Left cardiac atrium (tissue), 4 donors: ENCODE measurements at places on chromosomes 12 and 14. TPM values are rescaled to one million over a fixed set of nuclear protein-coding genes. Genes with fewer than 3 reads are reported as not detected.

DNA sequence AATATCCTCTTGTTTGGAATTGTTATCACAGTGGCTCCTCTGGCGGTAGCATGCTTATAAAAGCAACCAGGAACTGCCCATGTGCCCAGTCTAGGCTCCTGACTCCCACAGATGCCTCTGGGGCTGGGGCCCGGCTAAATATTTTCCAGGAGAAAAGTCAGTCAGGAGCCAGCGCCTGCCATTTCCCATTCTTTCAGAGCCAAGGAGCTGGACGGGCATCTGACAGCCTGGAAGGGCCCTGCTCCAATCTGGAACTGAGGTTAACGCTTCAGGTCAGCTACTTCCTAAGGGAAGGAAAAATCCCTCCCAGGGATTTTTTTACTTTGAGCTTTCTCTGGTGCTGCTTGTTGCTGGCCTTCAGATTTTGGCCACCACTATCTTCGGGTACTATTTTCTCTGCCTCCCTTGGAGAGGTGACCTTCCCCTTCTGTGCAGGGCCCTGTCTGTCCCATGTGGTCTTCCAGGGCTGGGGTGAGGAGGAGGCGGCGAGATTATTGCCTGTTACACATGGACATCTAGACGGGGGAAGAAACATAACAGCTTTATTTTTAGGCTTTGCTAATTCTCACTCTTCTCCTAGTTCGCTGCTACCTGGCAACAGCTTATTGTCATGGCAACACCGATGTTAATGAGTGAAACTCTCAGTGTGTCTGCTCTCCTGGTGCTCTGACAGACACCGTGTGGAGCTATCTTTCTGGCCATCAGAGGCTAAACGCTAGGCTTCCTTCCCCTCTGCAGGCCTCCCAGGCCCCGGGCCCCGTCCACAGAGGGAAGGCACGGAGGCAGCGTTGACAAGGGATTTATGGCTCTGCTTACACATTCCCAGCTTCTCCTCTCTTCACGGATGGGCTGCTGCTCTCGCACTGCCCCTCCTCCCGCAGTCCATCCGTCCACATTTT is 160.4 kb downstream of the CACNA1C start:
- DNase-seq = no peak

DNA sequence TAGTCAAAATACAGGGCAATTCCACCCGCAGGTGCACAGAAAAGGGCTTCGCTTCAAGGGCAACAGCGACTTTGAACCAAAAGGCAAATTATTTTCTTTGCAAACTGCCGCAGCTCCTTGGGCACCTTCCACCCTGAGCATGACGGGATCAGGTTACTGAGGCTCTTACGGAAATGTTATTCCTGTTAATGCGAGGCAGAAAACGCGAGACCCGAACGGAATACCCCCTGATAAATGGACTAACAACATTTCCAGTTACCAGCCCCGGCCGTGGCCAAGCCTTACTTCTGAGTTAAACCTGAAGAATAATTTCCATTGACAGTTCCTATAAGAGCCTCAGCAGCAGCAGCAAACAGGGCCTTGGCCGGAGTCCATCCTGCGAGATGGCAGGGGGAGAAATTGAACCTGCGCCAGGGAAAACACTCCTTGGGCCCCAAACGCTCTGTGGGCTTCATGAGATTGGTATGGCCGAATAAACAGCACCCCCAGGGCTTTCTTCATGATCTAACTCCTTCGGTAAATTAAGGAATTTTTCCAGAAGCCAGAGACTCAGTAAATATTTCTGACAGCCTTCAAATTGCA is 70.0 kb upstream of the DICER1 start:
- DNase-seq = peak; percentile 39

DNA sequence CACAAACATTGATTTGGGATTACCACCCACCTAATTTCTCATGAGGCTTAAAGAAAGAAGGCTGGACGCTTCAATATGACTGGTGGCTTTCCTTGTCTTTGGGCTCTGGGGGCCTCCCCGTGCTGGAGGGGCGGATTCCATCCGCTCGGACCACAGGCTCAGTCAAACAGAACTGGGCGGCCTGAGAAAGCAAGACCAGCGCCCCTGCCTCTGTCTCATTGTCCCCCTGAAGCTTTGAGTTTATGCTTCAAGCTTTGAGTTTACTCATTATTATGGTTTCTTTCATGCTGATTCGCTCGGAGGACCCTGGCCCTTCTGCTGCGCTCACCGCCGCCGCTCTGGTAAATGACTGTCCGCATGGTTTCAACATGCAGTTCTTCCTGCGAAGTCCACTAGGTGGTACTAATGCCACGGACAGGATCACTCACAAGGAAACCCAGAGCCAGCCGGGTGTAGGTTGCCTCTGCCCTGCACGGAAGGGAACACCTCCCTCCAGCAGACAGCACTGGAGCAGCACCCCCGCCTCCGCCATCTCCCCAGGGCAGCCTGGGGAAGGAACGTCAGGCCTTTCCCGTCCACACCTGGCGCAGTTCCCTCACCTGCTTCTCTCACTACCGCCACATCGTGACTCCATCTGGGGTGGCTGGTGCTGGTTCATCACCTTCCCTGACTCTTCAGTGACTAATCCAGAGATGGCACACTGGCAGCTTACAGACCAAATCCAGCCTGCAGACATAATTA is 13.2 kb upstream of the TIGAR start:
- peak; percentile 66 for DNase-seq

DNA sequence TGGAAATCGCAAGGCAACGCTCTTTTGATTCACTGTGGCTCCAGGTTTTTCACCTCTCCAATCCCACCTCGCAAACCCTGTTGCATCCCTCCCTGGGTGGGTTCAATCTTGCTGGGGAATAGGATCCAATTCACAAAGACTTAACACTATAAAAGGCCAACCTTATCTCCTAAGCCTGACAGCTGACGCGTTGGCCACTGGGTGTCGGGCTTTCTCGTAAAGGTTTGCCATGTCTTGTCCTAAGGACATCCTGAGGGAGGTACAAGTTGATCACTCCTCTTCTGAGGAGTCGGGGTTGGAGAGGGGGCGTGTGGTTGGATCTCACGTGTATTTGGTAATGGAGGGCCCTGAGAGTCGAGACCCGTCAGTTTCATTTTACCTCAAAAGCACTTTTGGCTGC is 112.6 kb upstream of the FZD10 start:
- DNase-seq = no peak

DNA sequence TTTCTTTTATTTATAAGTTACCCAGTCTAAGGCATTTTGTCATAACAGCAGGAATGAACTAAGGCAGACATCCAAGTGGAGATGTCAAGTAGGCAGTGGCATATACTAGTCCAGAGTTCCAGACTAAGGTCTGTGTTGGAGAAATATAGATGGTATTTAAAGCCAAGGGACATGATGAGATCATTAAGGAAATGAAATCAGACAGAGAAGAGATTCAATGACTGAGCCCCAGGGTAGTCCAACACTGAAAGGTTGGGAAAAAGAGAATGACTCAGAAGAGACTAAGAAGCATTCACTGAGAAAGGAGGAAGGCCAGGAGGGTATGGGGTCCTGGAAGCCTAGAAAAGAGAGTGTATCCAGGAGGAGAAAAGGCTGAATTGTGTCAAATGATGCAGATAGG is 442.2 kb upstream of the CCDC196 start:
- no peak for DNase-seq

GRCh38 chr12:62291864-62292760 is 31.9 kb downstream of the USP15 start:
- DNase-seq = no peak

DNA sequence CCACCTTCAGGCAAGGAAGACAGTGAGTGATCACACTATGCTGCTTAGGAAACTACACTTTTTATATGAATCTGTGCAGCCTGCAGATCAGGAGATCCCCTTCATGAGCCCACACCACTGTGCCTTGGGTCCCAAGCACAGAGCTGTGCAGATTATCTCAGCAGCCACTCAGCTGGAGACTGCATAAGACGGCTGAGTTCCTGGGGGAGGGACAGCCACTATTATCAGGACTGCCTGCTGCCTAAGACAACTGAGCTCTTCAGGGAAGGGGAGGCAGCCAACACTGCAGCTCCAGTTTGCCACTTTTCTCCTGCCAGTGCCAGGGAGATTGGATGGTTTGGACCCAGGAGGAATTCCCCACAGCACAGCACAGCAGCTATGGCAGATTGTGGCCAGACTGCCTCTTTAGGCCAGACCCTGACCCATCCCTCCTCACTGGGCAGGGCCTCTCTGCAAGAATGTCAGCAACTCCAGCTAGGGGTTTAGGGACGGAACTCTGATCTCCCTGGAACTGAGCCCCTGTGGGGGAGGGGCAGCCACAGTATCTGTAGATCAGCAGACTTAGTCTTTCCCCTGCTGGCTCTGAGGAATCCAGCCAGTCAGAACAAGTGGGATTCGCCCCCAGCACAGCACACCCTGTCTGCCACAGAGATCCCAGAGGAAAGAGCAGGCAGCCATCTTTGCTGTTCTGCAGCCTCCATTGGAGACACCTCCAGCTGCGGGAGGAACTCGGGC is 141.3 kb downstream of the KLHL28 start:
- DNase-seq = no peak

DNA sequence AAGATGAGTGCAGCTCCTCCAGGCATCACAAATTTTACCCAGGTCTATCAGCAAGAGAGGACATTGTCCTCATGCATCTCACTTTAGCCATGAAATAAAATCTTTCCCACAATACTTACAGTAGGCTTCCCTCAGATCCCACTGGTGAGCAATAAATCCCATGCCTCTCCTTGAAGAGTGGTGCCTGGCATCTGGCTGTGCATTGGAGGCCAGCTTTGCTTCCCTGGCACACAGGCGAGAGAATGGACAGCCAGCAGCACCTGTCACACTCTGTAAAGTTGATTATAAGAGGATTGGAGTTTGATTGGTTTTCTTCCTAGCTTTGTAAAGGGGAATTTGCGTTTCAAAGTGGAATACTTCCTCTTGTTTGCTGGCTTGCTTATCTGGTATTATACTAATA is 1153.9 kb downstream of the AACS start:
- DNase-seq = no peak

DNA sequence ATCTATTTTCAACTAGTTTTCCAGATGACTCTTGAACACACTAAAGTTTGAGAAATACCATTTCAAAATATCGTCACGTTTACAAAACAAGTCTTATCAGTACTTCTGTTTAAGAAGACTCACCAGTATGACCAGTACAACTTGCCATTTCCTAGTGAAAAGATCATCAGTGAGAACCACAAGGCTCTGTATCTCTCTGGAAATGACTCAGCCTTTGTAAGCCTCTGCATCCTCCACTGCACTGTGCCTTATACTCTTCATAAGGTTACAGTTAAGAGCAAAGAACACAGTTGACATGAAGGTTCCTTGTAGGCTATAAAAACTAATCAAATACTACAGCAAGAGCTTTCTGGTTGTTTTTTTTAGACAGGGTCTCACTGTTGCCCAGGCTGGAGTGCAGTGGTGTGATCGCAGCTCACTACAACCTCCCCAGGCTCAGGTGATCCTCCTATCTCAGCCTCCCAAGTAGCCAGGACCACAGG is 5.7 kb upstream of the VTI1B start:
- DNase-seq = no peak

- DNase-seq = no peak
Observed at GRCh38 chr14:77302926-77303325, 17.8 kb downstream of the POMT2 start.

DNA sequence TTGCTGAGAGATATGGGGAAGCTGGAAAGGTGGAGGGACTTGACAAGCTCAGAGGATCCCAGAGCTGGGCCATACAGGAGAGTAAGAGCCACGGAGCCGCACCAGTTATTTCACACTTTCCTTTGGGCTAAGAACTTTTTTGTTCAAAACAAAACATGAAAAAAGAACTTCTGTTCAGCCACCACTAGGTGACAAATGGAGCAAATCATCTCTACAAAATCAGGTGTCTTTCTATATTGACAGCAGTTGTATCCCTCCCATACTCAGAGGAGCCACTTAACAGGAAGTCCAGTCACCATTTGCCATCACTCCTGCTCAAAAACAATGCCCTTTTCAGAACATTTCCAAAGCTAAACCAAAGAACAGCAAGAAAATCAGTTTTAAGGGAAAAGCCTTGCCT is 70.3 kb upstream of the DBX2 start:
- no peak for DNase-seq

DNA sequence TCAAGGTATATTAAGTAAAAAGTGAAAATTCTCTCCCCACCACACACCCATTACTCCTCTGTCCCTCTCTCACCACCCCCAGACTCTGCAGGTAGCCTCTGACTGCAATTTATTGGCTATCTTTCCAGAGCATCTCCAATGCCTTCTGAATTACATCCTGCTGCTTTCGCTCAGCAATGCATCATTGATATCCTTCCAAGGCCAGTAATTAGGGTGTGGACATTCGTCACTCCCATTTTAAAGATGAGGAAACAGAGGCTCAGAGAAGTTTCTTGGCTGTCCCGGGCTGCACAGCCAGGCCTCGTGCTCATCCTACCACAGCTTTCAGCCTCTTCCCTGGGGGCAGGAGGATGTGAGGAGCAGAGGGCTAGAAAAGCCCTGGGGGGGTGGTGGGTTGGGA is 23.6 kb upstream of the PGF start:
- no peak for DNase-seq

GRCh38 chr12:93860668-93861373 is 183.6 kb downstream of the CRADD start:
- DNase-seq = no peak

GRCh38 chr12:53727310-53728041 is at the start of gene CALCOCO1:
TSS of gene CALCOCO1 (minus strand) at chr12:53727452. CDS start at chr12:53725242, 2,210 bp downstream.
- peak; percentile 98 for DNase-seq

DNA sequence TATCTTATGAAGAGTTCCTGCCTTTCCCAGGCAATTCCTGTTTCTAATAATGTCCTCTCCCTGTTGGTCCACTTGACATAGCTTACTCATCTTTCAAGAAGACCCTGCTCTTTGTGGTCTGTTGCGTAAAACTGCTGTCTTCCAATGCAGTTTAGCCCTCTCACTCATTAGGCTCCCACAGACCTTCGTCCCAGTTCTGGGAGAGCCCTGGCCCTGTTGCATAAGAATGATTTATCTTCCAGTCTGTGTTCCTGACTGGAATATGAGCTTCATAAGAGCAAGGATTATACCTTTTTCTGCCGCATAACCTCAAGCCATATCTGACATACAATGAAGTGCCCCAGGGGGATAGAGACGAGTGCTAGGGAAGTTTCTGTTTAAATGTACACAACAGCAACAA is 365.9 kb upstream of the NOVA1 start:
- no peak for DNase-seq

DNA sequence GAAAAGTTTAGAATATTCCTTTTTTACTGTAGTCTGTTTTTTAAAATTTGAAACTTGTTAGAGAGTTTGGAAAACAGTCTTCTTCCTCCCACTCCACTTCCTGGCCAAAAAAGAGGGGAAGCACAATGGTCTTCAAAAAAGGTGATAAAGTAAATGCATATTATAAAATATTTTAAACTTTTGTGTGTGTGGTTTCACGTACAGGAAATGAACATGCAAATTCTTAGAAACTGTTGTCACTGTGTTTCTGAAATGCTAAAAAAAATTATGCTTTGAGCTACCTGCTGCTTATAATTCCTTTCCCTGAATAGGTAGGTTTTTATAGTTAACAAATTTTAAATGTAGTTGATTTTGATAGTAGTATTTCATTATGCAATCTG is 2.9 kb downstream of the FGFR1OP2 start:
- DNase-seq = no peak

KRT73 gene
- total RNA-seq = not detected

C12orf54 gene
- total RNA-seq = not detected

KLHDC1 gene
- 6.5 TPM for total RNA-seq

ETV6 gene
- 12.1 TPM for total RNA-seq

VWF gene
- total RNA-seq = 483 TPM

TBC1D30 gene
- 1.3 TPM for total RNA-seq

DCP1B gene
- 3.7 TPM for total RNA-seq

SAMD15 gene
- not detected for total RNA-seq

FAM222A gene
- total RNA-seq = 14.5 TPM

RAPGEF3 gene
- 35.9 TPM for total RNA-seq

NTN4 gene
- total RNA-seq = 81.4 TPM
